ENCODE measurements at places on chromosomes 11 and 22.

GRCh38 chr11:79982185-79982584, 541.4 kb upstream of the TENM4 start:
- DNase-seq = no peak

DNA sequence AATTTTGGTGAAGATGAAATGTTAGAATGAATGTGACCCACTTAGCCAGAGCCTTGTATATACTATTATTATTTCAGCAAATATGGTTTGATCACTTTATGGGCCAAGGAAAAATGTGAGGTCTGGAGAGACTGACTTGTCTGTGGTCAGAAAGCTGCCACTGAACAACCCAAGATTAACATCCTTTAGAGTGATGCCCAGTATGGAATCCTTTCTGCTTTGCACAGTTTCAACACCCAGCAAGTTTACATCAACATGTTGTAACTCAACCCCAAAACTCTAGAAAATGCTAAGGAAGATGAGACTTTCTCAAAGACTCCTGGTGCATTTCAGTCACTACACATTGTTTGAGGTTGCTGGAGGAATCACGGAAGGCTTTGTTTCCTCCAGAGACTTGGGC, 107.7 kb downstream of the SNX19 start:
- no peak for DNase-seq

- DNase-seq = no peak
Measured at GRCh38 chr11:113113801-113114704, 152.8 kb downstream of the NCAM1 start.

DNA sequence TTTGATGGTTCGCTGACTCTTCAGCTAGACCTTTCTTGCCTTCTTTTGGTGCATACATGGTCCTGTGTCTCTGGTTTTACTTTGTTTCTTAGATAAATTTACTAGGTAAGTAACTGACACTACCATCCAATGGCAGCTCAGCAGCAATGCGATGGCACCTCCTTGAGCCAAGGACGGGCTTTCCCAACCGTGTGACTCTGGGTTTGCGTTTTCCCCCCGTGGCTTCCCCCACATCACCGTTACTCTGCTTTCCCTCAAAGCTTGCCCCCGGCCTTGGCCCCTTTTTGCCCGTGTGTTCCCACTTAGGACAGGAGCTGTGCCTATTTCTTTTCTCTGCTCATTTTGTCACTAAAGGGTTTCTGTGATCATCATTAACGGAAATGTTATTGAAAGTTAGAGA, 41.5 kb downstream of the TBC1D22A start:
- DNase-seq = no peak

- no peak for DNase-seq
Measured at GRCh38 chr22:43889201-43889859, 2.5 kb downstream of the PNPLA5 start.

DNA sequence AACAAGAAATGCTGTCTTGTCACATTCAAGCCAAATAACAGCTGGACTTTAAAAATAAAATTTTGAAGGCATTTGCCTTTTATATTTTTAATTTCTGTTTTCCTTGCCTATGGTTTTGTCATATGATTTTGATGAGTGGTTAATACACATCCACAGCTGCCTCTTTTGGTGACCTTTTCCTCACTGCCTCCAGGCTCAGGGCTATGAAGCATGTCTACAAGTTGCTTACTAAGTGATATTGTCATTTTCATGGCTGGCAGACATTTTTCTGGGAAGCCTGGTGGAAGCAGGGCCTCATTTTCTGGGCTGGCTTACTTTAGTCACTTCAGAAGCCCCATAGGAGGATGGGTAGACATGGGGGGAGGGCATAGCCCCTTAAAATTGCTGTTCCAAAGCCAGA, 344.9 kb downstream of the SOX6 start:
- no peak for DNase-seq

DNA sequence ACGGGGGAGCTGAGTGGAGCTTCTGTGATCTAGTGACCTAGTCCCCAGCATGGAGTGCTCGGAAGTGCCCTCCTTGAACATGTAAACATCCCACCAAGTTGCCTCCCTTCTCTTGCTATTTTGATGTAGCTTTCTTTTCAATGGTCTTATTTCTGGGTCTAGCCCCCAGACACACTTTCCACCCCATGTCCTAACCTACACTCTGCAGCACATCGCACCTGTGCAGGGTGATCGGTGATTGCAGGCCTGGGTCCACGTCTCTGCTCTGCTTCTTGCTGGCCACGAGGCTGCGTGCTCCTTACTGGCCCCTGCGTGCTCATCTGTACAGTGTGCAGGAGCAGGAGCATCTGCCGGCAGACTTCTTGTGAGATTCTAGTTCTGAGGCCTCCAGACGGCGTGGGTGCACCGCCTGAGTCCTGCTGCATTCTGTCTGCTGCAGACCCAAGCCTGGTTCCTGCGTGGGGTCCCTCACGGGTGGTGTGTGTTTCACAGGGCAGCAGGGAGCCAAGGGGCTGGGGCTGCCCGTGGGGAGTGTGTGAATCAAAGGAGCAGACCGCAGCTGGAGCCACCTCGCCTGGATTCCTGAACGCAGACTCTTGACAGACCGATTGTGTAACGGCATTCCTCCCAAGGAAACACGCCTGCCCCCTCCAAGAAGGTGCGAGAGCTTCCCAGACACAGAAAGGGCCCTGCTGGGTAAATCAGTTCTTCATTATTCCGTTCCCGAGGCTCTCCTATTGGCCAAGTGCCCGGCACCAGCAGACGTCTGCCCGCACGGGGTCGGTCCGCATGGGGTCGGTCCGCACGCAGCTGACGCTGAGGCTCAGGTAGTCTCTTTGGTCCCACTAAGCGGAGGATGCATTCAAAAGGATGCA, 44.4 kb upstream of the MYEOV start:
- DNase-seq = no peak

GRCh38 chr11:60164550-60165075, 18.3 kb downstream of the MS4A6A start:
- DNase-seq = no peak

DNA sequence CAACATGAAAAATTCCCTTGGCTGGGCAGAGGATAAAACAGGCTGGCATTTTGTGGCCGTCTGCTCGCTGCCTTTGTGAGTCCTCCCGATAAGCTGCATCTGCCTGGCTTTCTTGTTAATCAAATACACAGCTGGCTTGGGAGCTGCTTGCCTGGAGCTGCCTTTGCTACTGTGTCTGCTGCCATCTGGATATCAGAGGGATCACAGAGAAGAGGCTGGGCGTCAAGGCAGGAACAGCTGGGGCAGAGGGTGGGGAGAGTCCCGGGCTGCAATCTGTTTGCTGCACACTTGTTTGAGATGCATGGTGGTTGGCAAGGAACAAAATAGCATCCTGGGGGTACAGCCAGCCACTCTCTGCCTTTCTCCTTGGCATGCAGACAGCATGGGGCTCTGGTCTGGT, 36.0 kb downstream of the COMMD9 start:
- DNase-seq = no peak

- no peak for DNase-seq
Measured at GRCh38 chr11:72070491-72070890, 9.9 kb downstream of the NUMA1 start.

GRCh38 chr11:119920666-119921387, 191.8 kb upstream of the NECTIN1 start:
- no peak for DNase-seq

DNA sequence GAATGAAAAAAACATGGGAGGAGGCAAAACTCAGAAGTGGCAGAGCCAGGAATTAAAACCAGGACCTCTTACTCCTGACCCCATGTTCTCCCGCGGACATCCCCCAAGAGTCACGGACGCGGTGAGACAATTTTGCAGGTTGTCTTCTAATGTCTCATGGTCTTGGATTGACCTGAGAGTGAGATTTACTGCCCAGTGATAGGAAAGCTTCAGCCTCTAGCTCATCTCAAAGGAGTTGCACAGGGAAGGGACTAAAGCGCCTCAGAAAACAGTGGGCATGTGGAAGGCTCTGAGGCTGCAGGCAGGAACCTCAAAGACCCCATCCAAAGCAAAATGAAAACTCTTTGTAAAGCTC, 197.4 kb downstream of the ADAMTS15 start:
- no peak for DNase-seq

GRCh38 chr11:46102843-46103242, 18.4 kb downstream of the PHF21A start:
- no peak for DNase-seq

DNA sequence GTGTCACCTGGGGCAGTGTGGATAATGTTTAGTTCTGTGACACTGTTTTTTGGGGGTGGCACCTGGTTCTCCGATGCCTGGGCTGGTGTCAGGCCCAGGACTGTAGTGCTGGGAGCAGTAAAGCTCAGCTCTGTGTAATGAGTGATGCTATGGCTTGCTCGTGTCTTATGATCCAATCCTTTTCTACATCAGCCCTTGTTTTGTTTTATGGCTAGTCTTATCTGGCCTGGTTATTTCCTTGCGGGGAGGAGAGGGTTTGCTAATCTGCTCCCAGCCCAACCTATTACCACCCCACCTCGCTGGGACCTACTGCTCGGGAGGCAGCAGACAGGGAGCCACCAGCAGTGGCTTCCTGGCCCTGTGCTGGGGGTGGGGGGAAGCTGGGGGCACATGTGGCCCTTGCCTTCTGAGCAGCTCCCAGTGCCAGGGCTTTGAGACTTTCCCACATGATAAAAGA, 35.0 kb upstream of the TPBGL start:
- DNase-seq = no peak

GRCh38 chr11:132858223-132858622, 674.1 kb downstream of the OPCML start:
- DNase-seq = no peak

DNA sequence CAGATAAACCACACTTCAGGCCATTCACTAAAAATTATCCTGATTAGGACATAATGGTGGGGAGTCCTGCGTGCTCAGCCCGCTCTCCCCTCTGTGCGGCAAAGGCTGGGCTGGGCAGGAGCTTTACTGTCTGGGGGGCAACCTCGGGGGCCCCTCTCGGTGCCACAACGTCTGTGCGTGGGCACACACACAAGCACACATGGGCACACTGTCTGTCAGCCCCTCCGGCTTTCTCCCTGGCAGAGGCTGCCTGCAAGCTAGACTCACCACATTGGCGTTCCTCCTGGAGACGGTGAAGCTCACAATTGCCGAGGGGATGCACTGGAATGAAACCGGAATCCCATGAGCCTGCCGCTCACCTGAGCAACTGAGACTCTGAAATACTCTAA, 5.2 kb downstream of the MLC1 start:
- peak; percentile 20 for DNase-seq

- DNase-seq = no peak
Measured at GRCh38 chr11:60769273-60769672, 12.6 kb downstream of the MS4A15 start.

DNA sequence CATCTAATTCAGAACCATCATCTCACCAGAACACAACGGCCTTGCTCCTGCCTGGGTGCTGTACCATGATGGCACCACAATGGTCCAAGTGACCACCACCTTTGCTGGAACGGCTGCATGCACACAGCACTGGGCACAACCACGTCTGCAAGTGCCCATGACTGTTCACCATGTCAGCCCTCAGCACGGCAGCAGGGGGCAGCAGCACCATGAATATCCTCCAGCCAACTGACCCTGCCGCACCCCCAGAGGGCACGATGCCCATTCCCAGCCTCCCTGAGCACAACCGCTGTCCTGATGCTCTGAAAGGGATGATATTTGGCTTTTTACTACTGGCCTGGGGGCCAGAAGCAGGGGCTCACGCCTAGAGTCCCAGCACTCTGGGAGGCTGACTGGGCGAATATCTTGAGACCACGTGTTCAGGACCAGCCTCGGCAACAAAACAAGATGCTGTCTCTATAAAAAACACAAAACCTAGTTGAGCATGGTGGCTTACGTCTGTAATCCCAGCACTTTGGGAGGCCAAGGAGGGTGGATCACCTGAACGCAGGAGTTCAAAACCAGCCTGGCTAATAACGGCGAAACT, 25.7 kb downstream of the DRD4 start:
- peak; percentile 83 for DNase-seq

DNA sequence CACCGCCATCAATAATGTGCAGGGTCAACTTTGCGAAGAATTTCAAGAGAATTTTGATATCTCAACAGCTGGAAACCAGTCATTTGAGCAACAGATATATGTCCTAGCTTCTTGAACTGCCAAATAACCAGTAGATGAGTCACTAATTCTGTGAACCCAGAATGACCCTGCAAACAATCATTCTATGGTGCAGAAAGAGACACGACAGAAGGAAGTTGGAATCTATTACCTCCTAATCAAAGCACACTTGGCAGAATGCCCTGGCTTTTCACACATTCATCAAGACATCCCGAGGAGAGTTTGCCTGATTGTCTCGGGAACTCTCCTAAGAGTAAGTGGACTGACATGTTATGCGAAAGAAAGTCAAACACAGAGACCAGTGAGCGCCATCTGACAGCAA, 621.1 kb downstream of the OPCML start:
- DNase-seq = no peak

DNA sequence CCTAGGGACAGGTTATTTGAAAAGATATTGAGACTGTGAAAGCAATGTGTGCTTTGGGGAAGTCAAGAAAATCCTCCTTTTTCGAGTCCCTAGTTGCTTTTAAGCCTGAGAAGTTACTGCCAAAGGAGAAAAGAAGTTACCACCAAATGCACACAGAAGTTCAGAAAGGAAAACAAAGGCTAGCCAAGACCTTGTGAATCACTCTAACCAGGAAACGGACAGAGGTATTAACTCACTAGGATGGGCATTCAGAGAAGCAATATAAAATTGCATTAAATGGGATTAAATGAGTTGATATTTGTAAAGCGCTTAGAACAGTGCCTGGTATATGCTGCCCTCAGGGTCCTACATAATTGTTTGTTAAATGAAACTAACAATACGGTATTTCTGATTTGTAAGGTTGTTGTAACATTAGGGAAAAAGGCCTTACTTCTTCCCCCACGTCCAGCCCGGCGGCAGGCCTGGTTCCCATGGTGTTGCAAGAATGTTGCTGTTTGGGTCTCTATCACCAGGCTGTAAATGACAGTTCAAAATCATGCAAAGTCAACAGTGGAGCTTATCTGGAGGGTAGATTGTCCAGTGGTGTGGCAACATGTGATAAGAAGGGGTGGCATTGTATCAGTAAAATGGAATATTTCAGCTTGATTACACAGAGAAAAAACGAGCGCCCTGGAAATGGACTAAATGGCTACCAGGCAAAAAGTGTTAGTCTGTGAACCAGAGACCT, 7.1 kb downstream of the TMA7B start:
- no peak for DNase-seq

DNA sequence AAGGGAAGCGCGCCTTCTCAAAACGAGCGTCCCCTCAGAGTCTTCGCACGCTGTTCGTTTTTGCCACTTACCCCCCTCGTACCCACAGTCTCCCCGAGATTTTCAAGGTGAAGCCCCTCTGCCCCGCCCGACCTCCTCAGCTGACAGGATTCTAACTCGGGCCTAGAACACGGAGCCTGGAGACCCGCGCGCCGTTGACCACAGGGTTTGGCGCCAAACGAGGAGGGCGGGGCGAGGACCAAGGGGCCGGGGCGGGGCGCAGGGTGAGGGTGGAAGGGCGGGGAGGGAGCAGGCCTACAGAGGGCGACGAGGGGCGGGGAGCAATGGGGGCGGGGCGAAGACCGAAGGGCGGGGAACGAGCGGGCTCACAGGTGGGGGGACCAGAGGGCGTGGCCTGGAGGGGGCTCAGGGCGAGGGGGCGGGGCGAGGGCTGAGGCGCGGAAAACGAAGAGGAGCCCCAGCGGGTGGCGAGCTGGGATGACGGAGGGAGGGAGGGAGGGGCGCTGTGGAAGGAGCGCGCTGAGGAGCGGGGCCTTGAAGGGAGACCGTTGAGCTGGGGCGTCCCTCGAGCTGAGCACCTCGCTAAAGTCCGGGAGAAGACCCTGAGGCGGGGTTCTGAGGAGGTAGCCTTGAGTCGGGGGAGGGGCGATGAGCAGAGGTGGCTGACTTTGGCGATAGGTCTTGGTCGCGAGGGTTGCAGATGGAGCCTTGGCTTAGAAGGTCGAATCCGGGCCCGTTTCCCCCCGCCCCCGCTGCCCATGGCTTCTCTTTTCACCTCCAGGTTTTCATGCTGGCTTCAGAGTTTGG, at the start of gene DMC1:
Gene DMC1, minus strand, starts transcription at position 212 of the 807 bp plus-strand sequence. CDS start 1,927 bp downstream, outside the sequence.
- peak; percentile 100 for DNase-seq

- DNase-seq = no peak
Measured at GRCh38 chr11:72069787-72070251, 10.5 kb downstream of the NUMA1 start.
